ENCODE measurements at places on chromosomes 13 and 19. TPM values are rescaled to one million over a fixed set of nuclear protein-coding genes. Genes with fewer than 3 reads are reported as not detected.

Gene A1BG
- 26.6 TPM for total RNA-seq

Gene KLK8
- 53.8 TPM for total RNA-seq

Gene LRG1
- total RNA-seq, result not detected

Gene LYPD5
- total RNA-seq, result 4.1 TPM

Gene PSG7
- not detected for total RNA-seq

Gene SPRED3
- 1.6 TPM for total RNA-seq

Gene KCNN4
- total RNA-seq, result 9.2 TPM

Gene CLIP3
- total RNA-seq, result 1.0 TPM

Gene KISS1R
- total RNA-seq, result not detected

Gene WDR88
- total RNA-seq, result not detected

Gene KLK7
- total RNA-seq, result 3.5 TPM

Gene ZNF43
- total RNA-seq, result 2.0 TPM

Gene CEACAM6
- total RNA-seq, result 0.23 TPM

Gene LILRA1
- not detected for total RNA-seq

Gene PRODH2
- not detected for total RNA-seq

Gene RGS9BP
- not detected for total RNA-seq

Gene IGFL1
- 0.34 TPM for total RNA-seq

Gene ADM5
- 4.1 TPM for total RNA-seq

Gene FUT6
- total RNA-seq, result not detected

Gene ATP11A
- 6.4 TPM for total RNA-seq

Gene FPR2
- not detected for total RNA-seq

Gene ZIM2
- total RNA-seq, result not detected

Gene CADM4
- total RNA-seq, result 6.8 TPM

Gene JSRP1
- not detected for total RNA-seq

Gene UBL5
- total RNA-seq, result 614 TPM

Gene LRRC63
- not detected for total RNA-seq
